ENCODE measurements at places on chromosomes 16 and 17.
A peak's percentile ranks its signal among the peaks of the same experiment; 100 is the strongest.

- no peak for DNase-seq
These were observed 14.1 kb upstream of the IL34 start for GRCh38 chr16:70632273-70632672.

DNA sequence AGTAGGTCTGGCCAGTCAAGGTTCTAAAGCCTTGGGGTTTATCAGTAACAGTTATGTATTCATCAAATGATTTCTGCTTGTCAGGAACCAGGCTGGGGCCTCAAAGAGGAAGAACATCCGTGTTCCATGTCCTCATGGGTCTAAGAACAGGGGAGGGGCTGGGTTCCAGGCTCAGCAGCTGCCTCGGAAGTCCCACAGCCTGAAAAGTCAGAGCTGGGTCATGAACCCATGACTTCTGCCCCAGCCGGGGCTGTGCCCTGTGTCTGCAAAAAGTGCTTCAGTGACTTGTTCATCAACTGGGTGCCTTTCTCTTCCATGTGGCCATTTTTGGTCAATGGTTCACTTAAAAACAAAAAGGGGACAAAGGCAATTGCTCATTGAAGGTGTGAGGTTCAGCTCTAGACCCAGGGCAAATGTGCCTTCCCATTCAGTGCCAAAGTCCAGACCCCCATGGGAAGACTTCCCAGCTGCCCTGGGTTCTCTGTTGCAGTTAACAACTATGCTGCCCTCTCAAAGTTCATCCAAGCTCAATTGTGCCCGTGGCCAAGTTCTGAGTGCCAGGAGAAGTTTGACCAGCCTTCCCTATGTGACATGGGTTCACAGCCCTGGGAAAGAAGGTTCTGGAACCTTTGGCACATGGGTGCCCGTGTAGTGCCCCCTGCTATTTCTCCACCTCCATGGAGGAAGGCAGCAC, 18.5 kb downstream of the TBKBP1 start:
- DNase-seq, result no peak

- DNase-seq, result no peak
These were observed 12.8 kb downstream of the NECAB2 start for GRCh38 chr16:83980794-83981193.

GRCh38 chr16:89167425-89167941, 4.1 kb upstream of the CDH15 start:
- DNase-seq, result no peak

DNA sequence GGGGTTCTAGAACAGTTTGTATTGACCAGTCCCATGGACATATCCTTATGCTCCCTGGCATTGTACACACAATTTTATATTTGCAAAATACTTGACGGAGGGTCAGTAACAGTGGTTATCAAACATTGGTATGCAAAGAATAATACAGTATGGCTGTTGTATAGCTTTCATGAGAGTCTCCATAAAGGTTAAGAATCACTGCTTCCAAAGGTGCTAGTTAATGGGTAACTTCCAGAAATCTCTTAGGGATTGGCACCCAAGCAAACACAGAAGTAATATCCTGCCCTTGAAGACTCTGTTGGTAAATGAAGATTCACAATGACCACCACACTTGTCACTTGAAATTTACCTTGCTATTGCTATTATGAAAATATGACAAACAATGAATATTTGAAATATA, 239.2 kb downstream of the ZFHX3 start:
- DNase-seq, result no peak

DNA sequence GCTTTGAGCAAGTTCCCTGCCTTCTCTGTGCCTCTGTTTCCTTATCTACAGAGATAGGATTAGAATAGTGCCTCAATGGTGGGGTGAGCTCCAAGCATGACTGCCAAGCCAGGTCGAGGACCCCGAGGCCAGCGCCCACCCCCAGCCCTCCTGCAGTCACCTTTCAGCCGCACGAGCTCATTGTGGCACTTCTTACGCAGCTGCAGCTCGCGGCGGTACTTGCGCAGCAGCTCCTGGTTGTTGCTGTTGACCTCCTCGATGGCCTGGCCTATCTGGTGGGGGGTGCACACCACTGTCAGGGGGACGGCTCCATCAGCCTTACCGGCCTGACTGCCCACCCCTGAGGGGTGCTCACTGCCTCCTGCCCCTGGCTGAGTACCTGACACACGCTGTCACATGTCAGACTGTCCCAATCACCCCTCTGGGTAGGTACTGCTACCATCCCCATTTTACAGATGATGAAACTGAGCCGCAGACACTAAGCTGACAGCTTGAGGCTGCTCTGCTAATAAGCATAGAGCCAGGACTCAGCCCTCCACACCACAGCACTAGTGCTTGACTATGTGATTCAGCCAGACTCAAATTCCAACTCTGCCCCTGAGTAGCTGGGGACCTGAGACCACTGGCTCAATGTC, 31.3 kb downstream of the KATNB1 start:
- DNase-seq, result no peak

- DNase-seq, result no peak
These were observed 59.3 kb upstream of the CORO6 start for GRCh38 chr17:29682054-29682453.

DNA sequence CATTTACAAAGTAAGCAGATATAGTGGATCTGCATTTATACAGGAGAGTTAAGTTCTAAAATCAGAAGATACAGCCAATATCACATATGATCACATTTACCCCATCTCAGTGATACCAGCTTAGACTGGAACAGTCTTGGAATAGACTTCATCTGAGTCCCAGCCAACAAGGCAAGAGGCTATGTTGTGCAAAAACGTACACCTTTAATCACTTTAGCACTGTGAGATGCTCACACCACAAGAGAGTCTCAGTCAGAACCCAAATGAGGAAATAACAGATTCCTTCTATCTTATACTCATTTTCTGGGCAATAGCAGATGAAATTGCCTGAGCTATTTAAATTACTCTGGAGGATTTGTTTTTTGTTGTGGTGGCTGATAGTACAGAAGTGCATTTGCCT, 145.6 kb downstream of the ANKFN1 start:
- DNase-seq, result no peak

GRCh38 chr17:5399767-5400166, 19.7 kb downstream of the NUP88 start:
- DNase-seq, result no peak

GRCh38 chr16:14423344-14423743, 206.7 kb downstream of the PARN start:
- DNase-seq, result no peak

GRCh38 chr16:9296271-9296590, 204.8 kb downstream of the HAPSTR1 start:
- DNase-seq, result no peak

DNA sequence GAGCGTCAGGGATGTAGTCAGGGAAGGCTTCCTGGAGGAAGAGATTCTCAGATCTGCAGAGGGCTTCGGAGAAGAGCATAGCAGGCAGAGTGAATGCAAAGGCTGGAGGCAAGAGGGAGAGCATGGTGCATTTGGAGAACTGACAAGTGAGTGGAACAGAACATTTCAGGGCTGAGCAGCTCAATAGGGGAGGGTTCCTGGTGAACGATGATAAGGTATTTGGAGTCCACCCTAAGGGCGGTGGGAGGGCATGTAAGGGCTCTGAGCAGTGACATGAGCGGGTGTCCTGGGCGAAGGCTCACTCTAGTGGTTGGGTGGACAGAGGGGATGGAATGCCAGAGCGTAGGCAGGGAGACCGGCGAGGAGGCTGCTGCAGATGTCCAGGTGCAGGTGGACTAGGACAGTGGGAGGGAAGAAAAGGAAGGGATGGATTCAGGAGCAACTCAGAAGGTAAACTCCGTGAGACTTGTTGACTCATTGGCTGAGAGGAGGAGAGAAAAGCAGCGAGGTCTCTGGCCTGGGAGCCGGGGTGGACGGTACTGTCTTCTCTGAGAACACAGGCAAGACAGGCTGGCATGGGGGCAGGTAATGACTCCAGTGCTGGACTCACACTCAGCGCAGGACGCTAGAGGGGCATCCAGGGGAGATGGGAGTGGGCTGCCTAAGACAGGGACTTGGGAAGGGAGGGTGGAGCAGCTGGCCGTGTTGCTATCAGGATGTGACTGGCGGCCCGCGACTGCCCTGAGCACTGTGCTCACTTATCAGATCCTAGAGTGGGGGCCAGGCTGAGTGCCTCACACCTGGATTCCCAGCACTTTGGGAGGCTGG, 1.4 kb upstream of the PITPNA start:
- no peak for DNase-seq

GRCh38 chr16:48117217-48118105, 38.3 kb downstream of the ABCC12 start:
- no peak for DNase-seq

GRCh38 chr17:76866774-76867577, 1.2 kb upstream of the MGAT5B start:
- no peak for DNase-seq

DNA sequence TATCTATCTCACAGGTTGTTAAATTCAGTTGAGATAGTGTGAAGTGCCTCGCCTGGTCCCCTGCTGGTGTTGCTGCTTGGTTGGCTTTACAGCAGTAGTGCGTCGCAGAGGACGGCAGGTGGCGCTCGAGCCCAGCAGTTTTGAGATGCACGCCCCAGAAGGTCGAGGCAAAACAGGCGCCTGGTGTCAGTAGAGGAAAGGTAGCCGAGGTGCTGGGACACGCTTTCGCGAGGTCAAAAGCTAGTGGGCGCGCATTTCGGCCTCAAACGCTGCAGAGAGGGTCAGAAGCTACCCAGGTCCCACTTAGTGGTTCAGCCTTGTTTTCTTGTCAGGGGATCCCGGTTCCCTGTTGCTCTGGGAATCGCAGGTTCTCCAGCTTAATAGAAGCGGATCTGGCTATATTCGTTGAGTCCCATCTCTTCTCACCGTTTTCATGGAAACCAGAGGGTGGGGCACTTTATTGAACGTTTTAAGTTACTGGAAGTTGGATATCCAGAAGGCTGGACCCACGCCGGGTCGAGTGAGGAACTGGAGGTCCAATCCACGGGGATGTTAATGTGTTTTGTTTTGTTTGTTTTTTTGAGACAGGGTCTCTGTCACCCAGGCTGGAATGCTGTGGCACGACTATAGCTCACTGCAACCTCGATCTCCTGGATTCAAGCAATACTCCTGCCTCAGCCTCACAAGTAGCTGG, 10.3 kb upstream of the ZFP90 start:
- DNase-seq, result peak; percentile 72

- DNase-seq, result no peak
These were observed 5.5 kb downstream of the CYLD start for GRCh38 chr16:50747207-50747956.

DNA sequence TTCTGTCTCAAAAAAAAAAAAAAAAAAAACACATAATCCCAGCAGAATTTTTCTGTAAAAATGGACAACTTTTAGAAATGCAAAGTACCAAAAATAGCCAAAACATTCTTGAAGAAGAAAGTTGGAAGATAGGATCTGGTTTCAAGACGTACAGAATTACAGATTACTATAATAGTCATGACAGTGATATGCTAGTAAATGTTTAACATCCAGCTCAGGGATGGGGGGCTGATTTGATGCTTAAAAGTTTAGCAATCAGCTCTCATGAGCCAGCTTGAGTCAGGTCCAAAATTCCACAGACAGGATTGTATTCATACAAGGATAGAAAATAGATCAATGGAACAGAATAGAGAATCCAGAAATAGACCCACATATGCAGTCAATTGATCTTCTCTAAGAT, 100.5 kb downstream of the CYB561 start:
- no peak for DNase-seq

DNA sequence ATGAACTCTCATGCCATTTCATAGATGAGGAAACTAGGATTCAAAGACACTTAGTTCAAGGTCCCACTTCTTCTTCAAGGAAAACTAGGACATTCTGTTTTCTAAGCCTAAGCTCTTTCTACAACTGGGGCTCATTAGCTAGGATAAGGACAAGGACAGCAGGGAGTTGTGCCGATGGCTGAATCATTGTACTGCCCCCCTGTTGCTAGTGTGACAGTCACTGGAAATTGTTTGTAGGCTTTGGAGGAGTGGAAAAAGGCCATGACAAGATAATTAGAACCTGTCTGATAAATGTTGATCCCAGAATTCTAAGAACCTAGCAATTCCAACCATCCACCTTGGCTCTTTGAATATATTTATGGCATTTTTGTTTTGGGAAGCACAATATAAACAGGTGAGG, 445.7 kb downstream of the CDH8 start:
- no peak for DNase-seq

DNA sequence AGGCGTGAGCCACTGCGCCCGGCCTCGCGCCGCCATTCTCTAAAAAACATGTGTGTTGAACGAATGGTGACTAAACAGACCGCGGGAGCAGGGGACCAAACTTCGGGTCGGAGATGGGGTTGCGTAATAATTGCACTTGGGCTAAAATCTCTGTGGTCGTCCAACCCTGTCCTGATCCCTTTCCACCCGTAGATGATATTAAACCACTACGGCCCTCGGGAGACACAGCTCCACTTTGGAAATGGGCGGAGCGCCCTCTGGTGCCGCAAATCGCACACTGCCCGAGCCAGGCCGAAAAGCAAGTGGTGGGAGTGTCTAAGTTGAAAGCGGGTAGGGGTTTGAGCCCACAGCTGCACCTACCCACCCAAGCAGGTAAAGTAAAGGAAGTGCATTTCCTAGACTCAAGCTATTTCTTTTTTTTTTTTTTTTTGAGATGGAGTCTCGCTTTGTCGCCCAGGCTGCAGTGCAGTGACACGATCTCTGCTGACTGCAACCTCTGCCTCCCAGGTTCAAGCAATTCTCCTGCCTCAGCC, 17.0 kb downstream of the CAVIN1 start:
- DNase-seq, result no peak

GRCh38 chr17:72142614-72143013, 21.8 kb downstream of the SOX9 start:
- DNase-seq, result no peak

GRCh38 chr16:67910158-67910557, 17.1 kb downstream of the PSKH1 start:
- DNase-seq, result no peak

- DNase-seq, result no peak
These were observed 192.1 kb upstream of the CIBAR2 start for GRCh38 chr16:85304337-85304736.

DNA sequence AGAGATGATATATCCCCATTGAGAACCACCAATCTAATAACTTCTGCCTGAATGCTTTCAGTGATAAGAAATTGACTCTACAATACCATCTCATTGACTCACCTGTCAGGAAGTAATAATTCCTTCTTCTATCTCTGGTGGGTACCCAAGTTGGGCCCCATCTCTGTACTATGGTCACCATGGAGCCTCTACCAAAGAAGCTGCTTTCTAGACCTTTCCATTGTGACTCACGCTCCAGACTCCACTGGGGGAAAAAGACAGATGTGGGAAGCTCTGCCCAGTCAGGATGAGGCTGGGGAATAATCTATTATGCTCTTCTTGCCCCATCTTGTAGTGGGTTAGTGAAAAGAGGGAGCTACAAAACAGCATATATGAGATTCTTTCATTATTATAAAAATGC, 100.4 kb downstream of the COPRS start:
- DNase-seq, result no peak

GRCh38 chr17:35065880-35066279, 2.4 kb upstream of the RFFL start:
- no peak for DNase-seq

DNA sequence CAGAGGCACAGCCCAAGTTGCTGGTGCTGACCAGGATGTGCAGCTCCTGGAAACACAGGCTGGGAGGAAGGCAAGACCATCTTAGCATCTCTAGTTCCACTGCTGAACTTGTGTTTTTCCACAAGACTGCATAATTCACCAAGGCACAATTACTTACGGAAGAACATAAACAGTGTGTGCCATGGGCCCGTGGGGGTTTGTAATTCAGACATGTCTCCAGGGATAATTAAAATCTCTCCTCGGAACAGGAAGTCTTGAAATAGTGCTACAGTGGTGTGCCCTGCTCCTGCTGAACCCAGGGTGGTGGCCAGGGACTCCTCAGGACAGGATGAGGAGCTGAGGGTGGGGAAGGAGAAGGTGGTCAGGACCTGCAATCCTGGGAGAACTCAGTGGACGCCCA, 188.2 kb downstream of the CCT6B start:
- no peak for DNase-seq

GRCh38 chr17:36071751-36072150, 7.7 kb downstream of the CCL18 start:
- no peak for DNase-seq
